Activated naive CD4-positive, alpha-beta T cell treated with anti-CD3 and anti-CD28 coated beads, Interleukin-2, amount 10 ng/mL, durations not matched to agents 7 days and 5 days (primary cell): ENCODE measurements at places on chromosomes 1 and 21.
A peak's percentile ranks its signal among the peaks of the same experiment; 100 is the strongest.

GRCh38 chr21:37878946-37879660 is 37.2 kb downstream of the KCNJ6 start:
- no peak overlapping the region for H3K4me3 ChIP-seq
- H3K27ac ChIP-seq: no peak overlapping the region
- no peaks in the 10 kb centered on the region for H3K4me1 ChIP-seq
- no peaks in the 10 kb centered on the region for H3K27me3 ChIP-seq
- no peak for DNase-seq

DNA sequence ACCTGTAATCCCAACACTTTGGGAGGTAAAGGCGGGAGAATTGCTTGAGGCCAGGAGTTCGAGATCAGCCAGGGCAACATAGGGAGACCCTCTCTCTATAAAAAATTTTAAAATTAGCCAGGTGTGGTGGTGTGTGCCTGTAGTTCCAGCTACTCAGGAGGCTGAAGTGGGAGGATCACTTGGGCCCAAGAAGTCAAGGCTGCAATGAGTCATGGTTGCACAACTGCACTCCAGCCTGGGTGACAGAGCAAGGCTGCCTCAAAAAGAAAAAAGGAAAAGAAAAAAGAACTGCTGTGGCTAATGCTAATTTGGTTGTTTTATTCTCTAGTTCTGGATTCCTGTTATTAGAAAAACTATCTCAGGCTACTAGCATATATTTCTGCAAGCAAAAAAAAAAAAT is 29.8 kb downstream of the DBT start:
- no peak overlapping the region for H3K4me3 ChIP-seq
- H3K27me3 ChIP-seq: no peaks in the 10 kb centered on the region
- peaks cover 2% of the 10 kb centered on the region for H3K4me1 ChIP-seq
- peaks cover 27% of the 10 kb centered on the region for H3K36me3 ChIP-seq

DNA sequence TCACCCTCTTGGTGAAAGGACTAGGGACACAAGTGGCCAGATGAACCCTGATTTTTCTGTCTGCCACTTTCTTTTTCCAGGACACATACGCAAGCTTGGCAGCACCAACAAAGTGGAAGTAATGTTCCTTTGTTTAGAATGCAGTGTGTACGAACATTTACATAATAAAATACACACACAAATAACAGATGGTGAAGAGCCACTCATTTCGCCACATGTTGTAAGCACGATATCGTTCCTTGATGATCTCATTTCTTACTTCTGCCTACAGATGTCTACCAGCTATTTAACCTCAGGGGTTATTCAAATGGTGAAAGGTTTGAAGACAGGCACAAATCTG is 670.2 kb upstream of the CXADR start:
- H3K27me3 ChIP-seq: no peaks in the 10 kb centered on the region
- no peak for DNase-seq
- no peaks in the 10 kb centered on the region for H3K4me1 ChIP-seq
- no peak overlapping the region for H3K27ac ChIP-seq
- no peak overlapping the region for H3K4me3 ChIP-seq

DNA sequence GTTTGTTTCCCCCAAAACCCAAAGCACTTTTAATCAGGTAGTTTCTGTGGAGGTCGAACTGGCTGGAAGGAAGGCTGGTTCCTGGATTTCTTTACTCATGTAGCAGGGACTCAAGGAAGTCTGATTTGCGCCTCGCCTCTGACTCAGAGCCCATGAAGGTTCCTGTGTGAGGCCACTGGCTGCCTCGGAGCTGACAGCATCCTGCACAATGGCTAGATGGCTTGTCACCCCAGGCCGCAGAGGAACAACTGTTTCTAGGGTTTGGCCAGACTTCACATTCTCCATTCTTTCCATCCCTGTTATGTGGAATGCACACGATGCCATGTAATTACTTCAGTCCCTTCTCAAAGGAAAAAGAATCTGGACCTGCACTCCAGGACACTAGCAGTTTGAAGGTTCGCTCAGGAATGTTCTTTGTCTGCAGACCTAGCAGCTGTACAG is 39.1 kb upstream of the PRSS38 start:
- peaks cover 14% of the 10 kb centered on the region for H3K36me3 ChIP-seq
- no peak overlapping the region for H3K27ac ChIP-seq
- H3K4me3 ChIP-seq: no peak overlapping the region
- H3K27me3 ChIP-seq: no peaks in the 10 kb centered on the region

GRCh38 chr1:230610589-230610988 is 31.7 kb upstream of the COG2 start:
- H3K27ac ChIP-seq: no peak overlapping the region
- no peaks in the 10 kb centered on the region for H3K4me1 ChIP-seq
- DNase-seq: no peak

- peaks cover 76% of the 10 kb centered on the region for H3K27me3 ChIP-seq
- peaks cover 15% of the 10 kb centered on the region for H3K4me1 ChIP-seq
- no peak for DNase-seq
Observed at GRCh38 chr1:899636-900317, 23.9 kb upstream of the SAMD11 start.

- no peaks in the 10 kb centered on the region for H3K4me1 ChIP-seq
- DNase-seq: no peak
- H3K27ac ChIP-seq: no peak overlapping the region
- no peak overlapping the region for H3K4me3 ChIP-seq
Observed at GRCh38 chr1:234746798-234747196, 136.8 kb upstream of the IRF2BP2 start.

DNA sequence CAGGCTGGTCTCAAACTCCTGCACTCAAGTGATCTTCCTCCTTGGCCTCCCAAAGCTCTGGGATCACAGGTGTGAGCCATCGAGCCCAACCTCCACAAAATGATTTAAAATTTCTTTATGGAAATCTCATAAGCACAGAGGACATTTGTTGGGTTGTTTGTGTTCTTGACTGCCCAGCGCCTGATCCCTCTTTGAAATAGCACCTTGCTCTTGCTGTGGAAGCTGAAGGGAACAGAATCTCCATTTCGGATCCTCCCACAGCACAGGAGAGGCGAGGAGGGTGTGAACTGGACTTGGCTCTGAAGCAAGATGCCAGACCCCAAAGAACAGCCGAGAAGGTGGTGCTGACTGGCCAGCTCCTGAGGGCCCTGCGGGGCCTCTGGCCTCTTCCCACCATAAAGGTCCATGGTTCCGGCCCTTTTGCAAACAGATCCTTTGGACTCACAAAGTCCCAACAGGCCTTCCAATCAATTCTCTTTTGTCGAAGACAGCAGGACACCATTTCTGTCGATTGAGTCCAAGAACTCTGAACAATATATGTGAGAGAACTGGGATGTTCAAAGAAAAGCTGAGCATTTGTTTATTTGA is 45.6 kb upstream of the COA6 start:
- H3K27me3 ChIP-seq: peaks cover 29% of the 10 kb centered on the region
- H3K4me1 ChIP-seq: peaks cover 26% of the 10 kb centered on the region
- no peak overlapping the region for H3K27ac ChIP-seq
- H3K36me3 ChIP-seq: peaks cover 15% of the 10 kb centered on the region
- DNase-seq: no peak
- H3K4me3 ChIP-seq: no peak overlapping the region

DNA sequence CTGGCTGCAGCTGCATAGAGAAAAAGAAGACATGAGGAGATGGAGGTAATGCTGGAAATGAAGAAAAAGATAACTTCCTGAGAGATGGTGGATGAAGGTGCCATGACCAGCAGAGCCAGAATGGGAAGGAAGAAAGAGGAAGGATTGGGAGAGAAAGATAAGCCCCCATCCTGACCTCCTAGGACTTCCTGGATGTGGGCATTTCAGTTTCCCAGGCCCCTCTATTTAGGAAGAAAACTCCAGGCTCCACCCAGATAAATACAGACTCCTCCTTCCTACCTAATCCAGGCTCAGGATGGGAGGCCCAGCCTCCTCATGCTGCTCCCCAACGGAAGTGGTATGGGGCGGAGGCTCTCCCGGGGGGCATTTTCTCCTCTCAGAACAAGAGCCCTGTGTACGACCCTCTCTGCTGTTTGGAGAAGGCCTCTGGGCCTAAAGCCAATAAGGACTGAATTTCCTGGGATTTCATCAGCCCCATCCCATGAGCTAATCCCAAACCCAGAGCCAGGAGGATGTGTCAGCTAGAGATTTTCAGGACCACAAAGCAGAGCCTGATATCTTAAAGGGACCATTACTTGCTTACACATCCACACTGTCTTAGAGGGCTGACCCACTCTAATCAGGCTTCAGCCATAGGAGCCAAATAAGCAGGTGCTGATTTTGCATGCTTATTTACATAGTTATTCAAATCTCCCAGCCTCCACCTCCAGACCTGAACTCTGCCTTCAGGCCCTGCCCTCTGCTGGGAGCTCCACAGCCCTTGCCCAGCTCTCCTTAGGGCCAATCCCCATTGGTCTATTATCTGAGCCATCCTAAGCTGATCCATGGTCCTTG is 5.1 kb upstream of the ARHGEF2 start:
- H3K4me1 ChIP-seq: peaks cover 48% of the 10 kb centered on the region
- no peak for DNase-seq
- no peaks in the 10 kb centered on the region for H3K27me3 ChIP-seq
- peaks cover 11% of the 10 kb centered on the region for H3K36me3 ChIP-seq
- H3K27ac ChIP-seq: no peak overlapping the region
- H3K4me3 ChIP-seq: no peak overlapping the region

GRCh38 chr1:106910798-106911197 is 145.7 kb upstream of the PRMT6 start:
- H3K36me3 ChIP-seq: no peaks in the 10 kb centered on the region
- no peaks in the 10 kb centered on the region for H3K4me1 ChIP-seq
- DNase-seq: no peak
- H3K27ac ChIP-seq: no peak overlapping the region
- no peaks in the 10 kb centered on the region for H3K27me3 ChIP-seq

GRCh38 chr1:59126366-59126765 is 170.5 kb upstream of the FGGY start:
- peaks cover 1% of the 10 kb centered on the region for H3K36me3 ChIP-seq
- no peak for DNase-seq
- no peak overlapping the region for H3K27ac ChIP-seq
- H3K4me3 ChIP-seq: no peak overlapping the region
- H3K4me1 ChIP-seq: peaks cover 9% of the 10 kb centered on the region

- no peak for DNase-seq
- H3K36me3 ChIP-seq: peaks cover 4% of the 10 kb centered on the region
- H3K27ac ChIP-seq: peak overlapping the region; percentile 94
- peak overlapping the region; percentile 39 for H3K4me3 ChIP-seq
- H3K27me3 ChIP-seq: no peaks in the 10 kb centered on the region
Observed at GRCh38 chr1:172698224-172698623, 39.3 kb downstream of the FASLG start.

- H3K36me3 ChIP-seq: no peaks in the 10 kb centered on the region
- H3K27ac ChIP-seq: no peak overlapping the region
- DNase-seq: no peak
- H3K27me3 ChIP-seq: no peaks in the 10 kb centered on the region
- H3K4me3 ChIP-seq: no peak overlapping the region
Observed at GRCh38 chr1:115412733-115413132, 74.7 kb upstream of the NGF start.

DNA sequence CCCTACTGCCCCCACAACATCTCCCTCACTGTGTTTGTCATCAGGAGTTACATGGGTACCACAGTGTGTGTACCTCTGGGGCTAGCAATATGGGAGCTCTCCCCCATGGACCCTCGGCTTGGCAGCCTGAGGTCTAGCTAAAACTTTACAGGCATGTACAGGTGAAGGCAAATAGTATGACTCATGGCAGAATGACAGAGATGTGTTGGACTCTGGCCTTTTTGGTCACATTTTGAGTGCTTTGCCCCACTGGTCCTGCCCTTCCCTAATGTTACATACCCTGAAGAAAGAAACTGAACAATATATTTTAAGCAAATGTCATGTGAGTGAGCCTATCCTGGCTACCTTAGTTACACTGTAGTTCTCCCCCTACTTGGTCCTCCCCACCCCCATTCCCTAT is 124.0 kb downstream of the NGF start:
- H3K4me1 ChIP-seq: no peaks in the 10 kb centered on the region
- H3K27ac ChIP-seq: no peak overlapping the region

DNA sequence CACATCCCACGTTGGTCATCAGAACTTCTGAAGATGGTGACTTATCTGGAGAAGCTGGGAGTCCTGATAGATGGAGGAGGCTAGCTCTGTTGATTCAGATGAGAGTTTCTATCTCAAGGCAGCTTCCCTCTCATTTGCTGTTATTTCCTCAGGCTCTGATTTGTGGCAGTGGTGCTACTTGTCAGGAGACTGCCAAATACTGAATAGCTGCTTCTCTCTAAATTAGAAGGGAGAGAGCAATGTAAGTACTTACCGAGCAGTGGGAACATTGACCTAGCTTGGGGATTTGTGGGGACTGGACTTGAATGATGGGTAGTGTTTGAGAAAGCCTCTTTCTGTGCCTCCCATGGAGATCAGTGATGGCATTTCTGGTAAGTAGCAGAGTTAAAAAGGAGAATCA is at the start of gene OR10K1:
Gene OR10K1 (plus strand): TSS at position 301 of the 400 bp plus-strand sequence. CDS start 3,728 bp downstream, outside the sequence.
- DNase-seq: no peak
- H3K36me3 ChIP-seq: no peaks in the 10 kb centered on the region
- no peaks in the 10 kb centered on the region for H3K27me3 ChIP-seq
- H3K27ac ChIP-seq: no peak within 1 kb of the TSS
- H3K4me3 ChIP-seq: no peak within 1 kb of the TSS
- H3K4me1 ChIP-seq: no peaks in the 10 kb centered on the region

GRCh38 chr1:237199026-237199425 is 157.0 kb downstream of the RYR2 start:
- no peak overlapping the region for H3K27ac ChIP-seq
- no peaks in the 10 kb centered on the region for H3K27me3 ChIP-seq
- no peaks in the 10 kb centered on the region for H3K4me1 ChIP-seq
- H3K36me3 ChIP-seq: no peaks in the 10 kb centered on the region

GRCh38 chr1:55696891-55697290 is 481.7 kb upstream of the USP24 start:
- H3K4me3 ChIP-seq: no peak overlapping the region
- no peaks in the 10 kb centered on the region for H3K4me1 ChIP-seq
- H3K36me3 ChIP-seq: no peaks in the 10 kb centered on the region

- H3K27me3 ChIP-seq: no peaks in the 10 kb centered on the region
- DNase-seq: no peak
- no peaks in the 10 kb centered on the region for H3K36me3 ChIP-seq
- H3K27ac ChIP-seq: no peak overlapping the region
Observed at GRCh38 chr1:164930241-164930640, 371.3 kb downstream of the PBX1 start.

GRCh38 chr1:47257224-47257623 is 25.2 kb upstream of the TAL1 start:
- H3K4me1 ChIP-seq: no peaks in the 10 kb centered on the region
- no peak overlapping the region for H3K27ac ChIP-seq
- H3K4me3 ChIP-seq: no peak overlapping the region
- no peaks in the 10 kb centered on the region for H3K27me3 ChIP-seq

DNA sequence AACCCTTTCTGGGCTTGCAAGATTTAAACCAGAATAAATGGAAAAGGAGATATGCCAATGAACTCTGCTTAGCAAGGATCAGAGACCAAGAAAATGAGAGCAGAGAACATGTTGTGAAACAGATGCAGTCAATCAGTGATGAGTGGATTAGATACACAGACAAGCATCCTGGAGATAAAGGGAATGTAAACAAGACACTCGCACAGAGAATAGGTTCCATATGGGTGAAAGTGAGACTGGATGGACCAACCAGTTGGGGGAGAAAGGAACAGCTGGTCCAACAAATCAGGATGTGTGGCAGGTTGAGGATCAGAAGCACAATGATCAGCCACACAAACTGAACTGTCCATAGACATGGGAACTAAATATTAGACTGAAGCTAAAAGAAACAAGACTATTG is 338.2 kb downstream of the ASTN1 start:
- no peaks in the 10 kb centered on the region for H3K4me1 ChIP-seq
- no peaks in the 10 kb centered on the region for H3K27me3 ChIP-seq
- no peak for DNase-seq
- no peaks in the 10 kb centered on the region for H3K36me3 ChIP-seq
- no peak overlapping the region for H3K27ac ChIP-seq

- DNase-seq: no peak
- H3K27me3 ChIP-seq: peaks cover 4% of the 10 kb centered on the region
- H3K27ac ChIP-seq: no peak overlapping the region
- H3K36me3 ChIP-seq: peaks cover 2% of the 10 kb centered on the region
- H3K4me3 ChIP-seq: no peak overlapping the region
Observed at GRCh38 chr1:31483012-31483946, 70.3 kb downstream of the SERINC2 start.
